HFF-Myc (cell line): ENCODE measurements at places on chromosomes 6 and 20.

GRCh38 chr6:44263354-44264100, 1.8 kb downstream of the NFKBIE start:
- no peak for DNase-seq

DNA sequence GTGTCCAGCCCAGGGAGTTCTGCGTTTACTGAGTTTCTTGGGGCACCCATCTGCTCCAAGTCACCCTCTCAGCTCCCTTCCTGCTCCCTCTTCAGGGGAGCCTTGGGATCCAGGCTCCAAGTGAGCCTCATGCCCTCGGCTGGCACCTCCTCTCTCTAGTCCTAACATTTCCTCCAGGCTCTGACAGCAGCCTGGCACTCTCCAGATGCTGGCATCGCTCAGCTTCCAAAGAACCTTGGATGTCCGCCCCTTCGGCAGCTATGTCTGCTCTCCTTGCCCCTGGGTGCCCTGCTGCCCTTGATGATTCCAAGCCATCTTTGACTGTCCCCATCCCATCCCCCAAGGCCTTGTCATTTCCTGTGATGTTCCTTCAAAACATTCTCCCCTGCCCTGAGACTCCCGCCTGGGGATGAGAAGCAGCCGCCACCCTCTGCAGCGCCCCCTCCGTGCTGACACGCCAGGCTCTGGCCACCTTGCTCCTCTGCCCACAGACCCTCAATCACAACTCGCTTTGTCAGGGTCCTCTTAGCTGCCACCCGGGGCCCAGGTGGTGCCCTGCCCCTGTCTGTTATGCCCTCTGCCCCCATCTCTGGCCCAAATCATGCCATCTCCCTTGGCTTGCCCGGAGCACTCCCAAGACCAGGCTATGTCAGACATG, 6.6 kb upstream of the GFRA4 start:
- no peak for DNase-seq

- no peak for DNase-seq
Observed at GRCh38 chr20:38342216-38342615, 4.1 kb upstream of the LBP start.

- no peak for DNase-seq
Observed at GRCh38 chr6:18842534-18842933, 455.4 kb downstream of the RNF144B start.

DNA sequence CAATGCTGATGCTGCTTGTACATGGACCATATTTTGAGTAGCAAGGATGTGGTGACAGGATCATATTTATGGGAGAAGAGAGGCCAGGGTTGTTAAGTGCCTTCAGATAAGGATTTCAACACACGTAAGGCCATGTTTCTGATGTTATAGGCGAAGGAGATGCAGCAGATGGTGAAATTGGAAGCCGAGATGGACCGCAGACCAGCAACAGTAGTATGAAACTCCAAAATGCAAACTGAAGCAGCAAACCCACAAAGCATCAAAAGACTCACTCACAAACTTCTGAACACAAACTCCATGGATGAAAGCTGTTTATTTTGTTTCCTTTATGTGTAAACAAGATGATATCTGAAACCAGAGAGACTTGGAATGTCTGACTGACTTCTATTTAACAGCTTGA, 35.6 kb upstream of the LAMP5 start:
- no peak for DNase-seq

DNA sequence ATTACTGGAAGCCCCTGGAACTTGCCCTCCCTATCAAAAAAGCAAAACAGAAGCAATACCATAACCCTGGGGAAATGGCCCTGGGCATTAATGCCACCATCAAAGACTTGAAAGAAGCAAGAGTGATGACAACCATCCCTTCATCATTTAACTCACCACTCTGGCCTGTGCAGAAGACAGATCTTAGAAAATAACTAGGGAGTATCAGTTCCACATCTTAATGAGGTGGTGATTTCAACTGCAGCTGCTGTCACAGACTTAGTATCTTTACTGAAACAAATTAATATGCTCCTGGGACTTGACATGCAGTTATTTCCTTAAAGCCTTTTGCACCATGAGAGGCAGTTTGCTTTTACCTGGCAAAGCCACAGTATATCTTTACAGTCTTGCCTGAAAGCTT, 24.1 kb downstream of the CD164 start:
- no peak for DNase-seq
